ENCODE measurements at places on chromosomes 12 and 14. TPM values are rescaled to one million over a fixed set of nuclear protein-coding genes. Genes with fewer than 3 reads are reported as not detected.

Gene DPF3
- 28.7 TPM for total RNA-seq

Gene PRKD1
- total RNA-seq = 3.0 TPM

Gene GDF3
- not detected for total RNA-seq

Gene DYNC1H1
- 387 TPM for total RNA-seq

Gene TC2N
- total RNA-seq = 9.2 TPM

Data from left ventricle myocardium superior (tissue), 1 donor.